WTC11 (cell line): ENCODE measurements at places on chromosomes 1 and 21. TPM values are rescaled to one million over a fixed set of nuclear protein-coding genes. Genes with fewer than 3 reads are reported as not detected.

Gene AMY1B
- total RNA-seq = not detected in 3 replicates

Gene SYF2
- total RNA-seq = 30.1 to 35.7 TPM (median 35.3 TPM) in 3 replicates

Gene SIM2
- total RNA-seq = 0.09 to 0.17 TPM (median 0.11 TPM) in 3 replicates

Gene AMY2A
- total RNA-seq = 0.48 to 0.55 TPM (median 0.55 TPM) in 3 replicates

Gene MROH7
- 0.13 to 0.44 TPM (median 0.41 TPM) in 3 replicates for total RNA-seq

DNA sequence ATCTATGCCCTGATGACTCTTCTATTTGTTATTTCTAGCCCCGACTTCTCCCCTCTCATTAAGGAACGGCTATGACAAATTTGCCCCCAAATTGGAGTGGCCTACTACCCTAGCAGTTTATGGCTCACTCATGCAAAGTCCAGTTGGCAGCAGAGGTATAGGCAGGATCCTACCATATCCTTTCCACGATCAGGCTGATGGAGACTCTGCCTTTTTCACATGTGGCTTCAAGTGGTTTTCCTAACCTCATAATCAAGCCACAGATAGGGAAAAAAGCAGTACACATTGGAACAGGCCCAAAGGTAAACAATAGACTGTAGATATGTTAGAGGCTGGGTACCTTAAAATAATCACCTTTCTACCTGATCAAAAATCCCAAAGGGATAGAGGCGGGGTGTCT, 292.5 kb downstream of the NCAM2 start:
- H3K27me3 ChIP-seq = no peaks in the 10 kb centered on the region
- no peaks in the 10 kb centered on the region for H3K36me3 ChIP-seq
- no peak for DNase-seq
- no peak overlapping the region for H3K4me3 ChIP-seq
- H3K27ac ChIP-seq = no peak overlapping the region

GRCh38 chr21:37631319-37632117, 264.9 kb downstream of the DYRK1A start:
- peak overlapping the region; percentile 93 for H3K27ac ChIP-seq
- H3K4me3 ChIP-seq = peak overlapping the region; percentile 27
- peak; percentile 36 for DNase-seq
- peaks cover 21% of the 10 kb centered on the region for H3K36me3 ChIP-seq

DNA sequence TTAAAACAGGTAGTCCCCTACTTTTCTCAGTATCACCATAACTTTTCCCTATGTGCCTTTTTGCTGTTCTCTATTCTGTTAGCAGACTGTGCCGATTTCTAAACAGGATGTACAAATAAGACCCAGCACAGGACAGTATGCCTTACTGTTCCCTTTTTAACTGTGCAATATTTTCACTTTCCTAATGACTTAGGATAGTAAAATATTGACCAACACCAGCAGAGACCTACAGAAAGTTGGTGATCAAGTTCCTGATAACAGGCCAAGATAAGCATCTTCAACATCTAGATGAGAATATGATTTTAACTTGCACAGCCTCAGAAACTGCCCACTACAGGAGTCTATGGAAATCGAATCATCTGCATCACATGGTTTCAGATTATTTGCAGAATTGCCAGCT, 42.0 kb downstream of the ADSS2 start:
- no peak for DNase-seq
- H3K4me3 ChIP-seq = no peak overlapping the region
- peak overlapping the region; percentile 67 for H3K27ac ChIP-seq
- peaks cover 72% of the 10 kb centered on the region for H3K36me3 ChIP-seq
- H3K27me3 ChIP-seq = no peaks in the 10 kb centered on the region

GRCh38 chr1:26050248-26050640, 4.3 kb upstream of the SLC30A2 start:
- peaks cover under 1% of the 10 kb centered on the region for H3K4me1 ChIP-seq
- DNase-seq = no peak
- no peak overlapping the region for H3K27ac ChIP-seq
- H3K4me3 ChIP-seq = no peak overlapping the region
- peaks cover 76% of the 10 kb centered on the region for H3K27me3 ChIP-seq

GRCh38 chr21:37200641-37201480, 66.3 kb downstream of the VPS26C start:
- peaks cover 9% of the 10 kb centered on the region for H3K36me3 ChIP-seq
- peaks cover 13% of the 10 kb centered on the region for H3K4me1 ChIP-seq
- H3K27me3 ChIP-seq = no peaks in the 10 kb centered on the region
- H3K27ac ChIP-seq = peak overlapping the region; percentile 55; the same call in 1 of the 2 replicates
- H3K4me3 ChIP-seq = no peak overlapping the region
- DNase-seq = no peak

GRCh38 chr1:154867064-154867825, 2.8 kb downstream of the KCNN3 start:
- peaks cover 63% of the 10 kb centered on the region for H3K4me1 ChIP-seq
- H3K27me3 ChIP-seq = peaks cover 29% of the 10 kb centered on the region
- no peak overlapping the region for H3K27ac ChIP-seq
- H3K36me3 ChIP-seq = no peaks in the 10 kb centered on the region
- H3K4me3 ChIP-seq = peak overlapping the region; percentile 26; the same call in 1 of the 2 replicates

DNA sequence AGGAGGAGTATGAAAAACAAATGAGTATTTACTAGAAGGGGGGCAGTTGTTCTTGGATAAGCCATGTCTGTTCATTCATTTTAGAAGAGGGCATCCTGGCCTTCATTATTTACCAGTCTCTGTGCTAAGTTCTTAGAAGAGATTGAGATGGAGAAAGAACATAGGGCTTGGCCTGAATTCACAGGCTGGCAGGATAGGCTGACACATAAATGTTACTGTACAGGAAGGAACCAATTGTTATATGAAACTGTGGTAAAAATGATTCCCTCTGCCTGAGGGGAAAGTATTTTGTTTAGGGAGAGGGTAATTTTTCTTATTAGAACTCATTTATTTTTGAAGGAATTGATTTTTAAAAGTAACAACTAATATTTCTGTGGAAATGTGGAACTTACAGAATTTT, 99.5 kb downstream of the MAN1A2 start:
- H3K4me1 ChIP-seq = no peaks in the 10 kb centered on the region
- H3K27me3 ChIP-seq = no peaks in the 10 kb centered on the region
- H3K36me3 ChIP-seq = no peaks in the 10 kb centered on the region
- DNase-seq = no peak

DNA sequence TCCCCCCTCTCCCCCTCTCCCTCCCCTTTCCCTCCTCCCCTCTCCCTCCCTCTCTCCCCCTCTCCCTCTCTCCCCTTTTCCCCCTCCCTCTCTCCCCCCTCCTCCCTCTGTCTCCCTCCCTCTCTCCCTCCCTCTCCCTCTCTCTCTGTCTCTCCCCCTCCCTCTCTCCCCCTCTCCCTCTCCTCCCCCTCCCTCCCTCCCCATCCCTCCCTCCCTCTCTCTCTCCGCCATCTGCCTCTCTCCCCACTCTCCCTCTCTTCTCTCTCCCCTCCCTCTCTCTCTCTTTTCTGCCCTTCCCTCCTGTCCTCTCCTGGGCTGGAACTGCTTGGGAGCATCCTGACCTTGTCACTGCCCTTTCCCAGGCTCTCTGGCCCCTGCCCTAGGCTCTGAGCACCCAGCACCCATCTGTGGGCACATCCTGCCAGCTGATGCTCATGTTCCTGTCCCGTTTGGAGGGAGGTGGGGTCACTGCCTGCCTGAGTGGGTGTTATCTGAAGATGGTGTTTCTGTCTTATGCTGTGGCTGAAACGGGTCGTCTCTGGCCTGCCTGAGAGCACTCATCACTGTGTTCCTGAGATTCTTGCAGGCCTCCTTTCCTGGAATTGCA, 10.8 kb downstream of the FTCD start:
- no peak for DNase-seq
- H3K4me1 ChIP-seq = peaks cover 10% of the 10 kb centered on the region
- H3K27ac ChIP-seq = no peak overlapping the region
- H3K4me3 ChIP-seq = no peak overlapping the region

DNA sequence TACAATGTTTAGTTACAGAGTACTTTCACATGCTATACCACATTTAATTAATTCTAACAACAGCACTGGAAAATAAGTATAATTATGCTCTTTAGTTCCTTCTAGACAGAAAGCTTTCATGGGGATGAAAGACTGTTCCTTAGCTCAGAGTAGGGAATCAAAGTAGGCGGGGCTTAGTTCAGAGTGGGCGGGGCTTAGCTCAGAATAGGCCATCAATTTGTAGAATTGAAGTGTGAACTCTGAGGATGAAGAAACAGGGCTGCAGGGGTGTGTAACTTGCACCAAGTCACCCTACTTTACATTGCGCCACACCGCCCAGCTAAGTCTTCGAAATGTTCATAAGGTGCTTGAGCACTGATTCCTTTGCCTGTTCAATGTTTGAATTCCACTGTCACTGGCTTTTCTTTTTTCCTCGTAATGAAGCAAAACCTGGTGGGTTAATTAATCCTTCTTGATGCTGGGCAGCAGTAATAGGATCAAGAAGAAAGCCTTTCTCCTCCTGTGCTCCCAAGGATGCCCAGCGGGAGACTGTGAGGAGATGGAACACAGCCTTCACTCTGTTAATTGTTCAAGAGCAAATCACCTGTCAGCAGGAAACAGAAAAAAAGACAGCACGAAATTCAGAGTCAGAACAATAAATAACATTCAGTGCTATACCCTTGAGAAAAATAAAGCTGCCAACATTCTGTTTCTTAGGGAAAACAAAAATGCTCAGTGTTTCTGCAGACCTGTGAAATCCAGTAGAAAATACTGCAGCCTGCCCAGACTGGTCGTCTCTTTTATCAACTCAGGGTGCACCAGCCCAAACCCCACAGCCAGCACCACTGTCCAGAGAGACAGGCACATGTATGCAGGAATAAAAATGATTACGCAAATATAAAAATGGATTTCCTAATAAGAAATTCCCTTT, 66.5 kb upstream of the CAMK1G start:
- no peaks in the 10 kb centered on the region for H3K36me3 ChIP-seq
- H3K27me3 ChIP-seq = no peaks in the 10 kb centered on the region; the same call in 1 of the 2 replicates
- peaks cover 6% of the 10 kb centered on the region; the same call in 1 of the 2 replicates for H3K4me1 ChIP-seq
- H3K4me3 ChIP-seq = no peak overlapping the region
- H3K27ac ChIP-seq = no peak overlapping the region
- peak; percentile 48 for DNase-seq
